ENCODE measurements at places on chromosomes 11 and 22.

- peak; percentile 15 for DNase-seq
Measured at GRCh38 chr11:5476186-5476819, 12.2 kb upstream of the OR52D1 start.

DNA sequence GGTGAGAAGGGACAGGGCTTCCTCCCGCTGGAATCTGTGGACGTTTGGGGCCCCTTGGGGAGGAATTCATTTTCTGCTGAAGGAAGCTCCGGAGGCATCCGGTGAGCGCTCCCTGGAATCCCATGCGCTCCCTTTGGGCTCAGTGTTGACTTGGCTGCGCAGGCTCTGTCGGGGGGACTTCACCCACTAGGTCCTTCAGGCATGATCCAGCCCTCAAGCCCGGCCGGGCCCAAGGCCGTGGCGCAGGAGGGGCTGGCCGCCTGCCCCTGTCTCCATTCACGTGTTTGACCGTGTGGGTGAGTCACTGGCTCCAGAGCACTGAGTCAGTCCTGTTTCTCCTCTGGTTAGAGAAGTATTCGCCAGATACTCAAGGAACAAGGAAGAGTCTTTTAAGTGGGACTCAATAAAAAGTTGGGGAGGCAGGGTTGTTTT is 1.4 kb downstream of the CTTN start:
- DNase-seq, result no peak

- no peak for DNase-seq
Measured at GRCh38 chr22:29798801-29799200, 31.6 kb downstream of the UQCR10 start.

- DNase-seq, result no peak
Measured at GRCh38 chr11:119782739-119783072, 53.7 kb upstream of the NECTIN1 start.

DNA sequence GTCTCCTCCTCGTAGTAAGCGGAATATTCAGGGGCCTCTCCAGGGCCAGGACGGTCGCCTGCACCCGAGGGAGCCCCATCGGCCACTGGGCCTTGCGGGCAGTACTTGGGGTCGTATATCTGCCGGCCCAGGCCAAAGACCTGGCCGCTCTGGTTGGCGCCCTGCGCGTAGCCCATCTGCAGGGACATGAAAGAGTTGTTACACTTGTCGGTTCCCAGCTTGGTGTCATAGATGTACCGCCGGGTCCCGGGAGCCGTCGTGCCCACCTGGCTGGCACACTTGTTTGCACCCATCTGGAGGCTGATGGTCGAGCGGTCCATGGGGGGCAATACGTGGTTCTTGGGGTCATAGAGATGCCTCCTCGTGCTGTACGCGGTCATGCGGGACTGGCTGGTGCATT is 19.4 kb upstream of the SPATA19 start:
- no peak for DNase-seq

DNA sequence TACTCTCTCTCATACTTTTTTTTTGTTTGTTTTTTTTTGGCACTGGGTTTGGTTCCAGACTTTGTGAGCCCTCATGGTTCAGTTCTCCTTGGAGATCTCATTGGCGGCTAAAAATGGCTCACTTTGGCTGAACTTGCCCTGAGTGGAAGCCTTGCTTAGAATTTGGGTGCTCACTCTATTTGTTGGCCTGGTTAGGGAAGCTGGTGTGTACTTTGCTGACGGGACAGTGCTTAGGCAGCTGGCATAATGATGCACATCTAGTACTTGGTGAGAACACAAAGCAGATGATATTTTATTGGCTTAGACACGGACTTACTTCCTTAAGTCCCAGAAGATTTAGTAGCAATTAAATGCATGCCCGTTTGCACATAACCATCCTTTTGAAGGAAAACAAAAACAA is 66.5 kb upstream of the GRAMD1B start:
- DNase-seq, result no peak

GRCh38 chr11:129589190-129589860 is 213.7 kb downstream of the BARX2 start:
- peak; percentile 63 for DNase-seq

DNA sequence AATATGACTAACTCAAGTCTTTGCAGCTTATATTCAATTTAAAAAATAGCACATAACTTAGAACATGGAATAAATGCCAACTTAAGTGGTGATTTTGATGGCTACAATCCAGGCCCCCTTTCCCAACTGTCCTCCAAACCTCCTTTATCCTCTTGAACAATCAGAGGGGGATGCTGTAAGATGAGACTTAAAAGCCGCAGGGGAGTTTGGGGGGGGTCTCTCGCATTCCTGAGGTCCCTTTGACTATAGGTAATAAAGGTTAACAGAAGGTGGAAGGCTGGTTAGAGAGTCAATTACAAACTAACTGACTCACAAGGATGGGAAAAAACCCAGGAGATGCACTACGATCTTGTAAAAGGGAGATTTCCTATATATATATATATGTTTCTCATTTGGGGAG is 101.8 kb downstream of the KIRREL3 start:
- no peak for DNase-seq

- no peak for DNase-seq
Measured at GRCh38 chr22:48177631-48178030, 1415.2 kb downstream of the TBC1D22A start.

DNA sequence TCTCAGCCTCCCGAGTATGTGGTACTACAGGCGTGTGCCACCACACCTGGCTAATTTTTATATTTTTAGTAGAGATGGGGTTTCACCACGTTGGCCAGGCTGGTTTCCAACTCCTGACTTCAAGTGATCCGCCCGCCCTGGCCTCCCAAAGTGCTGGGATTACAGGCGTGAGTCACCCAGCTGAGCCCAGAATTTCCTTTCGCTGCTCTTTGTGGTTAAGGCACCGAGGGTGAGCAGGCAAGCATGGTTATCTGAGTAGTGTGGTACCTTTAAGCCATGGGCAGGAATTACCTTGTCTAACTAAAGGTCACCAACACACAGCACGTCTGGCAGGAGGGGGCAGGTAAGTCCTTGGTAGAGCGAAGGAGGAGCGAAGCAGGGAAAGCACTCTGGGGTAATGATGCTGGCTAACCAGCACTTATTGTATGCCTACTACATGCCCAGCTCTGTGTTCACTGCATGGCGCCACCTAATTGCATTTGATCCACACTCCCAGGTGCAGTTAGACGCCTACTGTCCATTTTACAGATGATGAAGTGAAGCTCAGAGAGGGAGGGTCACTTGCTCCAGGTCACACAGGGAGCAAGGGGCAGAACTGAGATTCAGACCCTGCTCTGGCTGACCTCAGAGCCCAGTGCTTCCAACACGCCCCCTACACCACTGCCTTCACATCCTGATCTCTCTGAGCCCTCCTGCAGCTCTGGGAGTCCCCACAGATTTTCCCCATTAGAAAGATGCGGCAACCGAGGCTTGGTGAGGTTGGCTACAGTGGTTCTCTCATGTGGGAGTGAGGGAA is 45.7 kb downstream of the TRIOBP start:
- no peak for DNase-seq

- DNase-seq, result no peak
Measured at GRCh38 chr11:122100037-122100755, 15.8 kb downstream of the BLID start.

- no peak for DNase-seq
Measured at GRCh38 chr22:44188316-44188715, 7.6 kb downstream of the PARVG start.

DNA sequence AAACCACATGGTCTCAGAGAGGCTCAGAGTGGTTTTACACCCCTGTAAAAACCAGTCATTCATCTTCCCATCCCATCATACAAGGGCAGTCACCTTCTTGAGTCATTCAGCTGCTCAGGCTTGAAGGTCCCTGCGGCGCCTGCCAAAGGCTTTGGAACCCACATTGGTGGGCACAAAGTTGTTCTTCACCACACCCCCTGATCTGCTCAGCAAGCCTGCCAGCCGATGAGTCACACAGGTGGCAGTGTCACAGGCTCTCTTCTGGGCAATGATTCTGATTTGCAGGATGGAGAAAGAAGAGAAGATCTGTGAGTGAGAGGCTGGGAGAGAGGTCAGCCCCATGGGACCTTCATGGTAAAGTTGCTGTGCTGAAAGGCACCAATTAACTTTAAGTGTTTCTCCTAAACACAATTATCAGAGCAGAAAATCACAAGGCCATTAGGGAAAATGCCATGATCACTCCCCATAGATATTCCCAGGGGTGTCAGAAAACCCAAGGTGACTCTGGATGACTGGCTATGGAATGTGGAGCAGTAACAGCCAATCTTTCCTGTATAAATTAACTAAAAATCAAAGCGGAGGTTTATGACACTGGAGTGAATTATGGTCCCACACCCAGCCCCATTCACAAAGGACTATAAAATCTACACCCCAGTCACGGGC is 4.4 kb downstream of the CALCA start:
- DNase-seq, result no peak

GRCh38 chr11:99241066-99241465 is 220.3 kb downstream of the CNTN5 start:
- no peak for DNase-seq

DNA sequence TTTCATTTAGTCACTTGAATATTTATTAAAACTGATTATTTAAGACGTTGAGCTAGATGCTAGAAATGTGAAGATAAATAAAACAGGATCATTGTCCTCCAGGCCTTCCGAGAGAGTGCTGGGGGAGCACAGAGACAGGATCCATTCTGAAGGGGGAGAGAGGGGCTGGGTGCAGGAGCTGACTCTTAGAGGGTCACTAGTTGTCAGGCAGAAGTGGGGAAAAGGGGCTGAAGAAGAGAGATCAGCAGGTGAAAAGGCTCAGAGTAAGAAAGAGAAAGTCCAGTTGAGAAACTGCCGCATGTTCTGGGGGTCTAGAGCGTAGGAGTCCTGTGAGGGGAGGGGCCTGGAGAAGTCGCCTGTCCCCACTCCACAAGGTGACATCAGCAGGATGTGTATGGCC is 206.2 kb upstream of the SNX19 start:
- DNase-seq, result no peak

DNA sequence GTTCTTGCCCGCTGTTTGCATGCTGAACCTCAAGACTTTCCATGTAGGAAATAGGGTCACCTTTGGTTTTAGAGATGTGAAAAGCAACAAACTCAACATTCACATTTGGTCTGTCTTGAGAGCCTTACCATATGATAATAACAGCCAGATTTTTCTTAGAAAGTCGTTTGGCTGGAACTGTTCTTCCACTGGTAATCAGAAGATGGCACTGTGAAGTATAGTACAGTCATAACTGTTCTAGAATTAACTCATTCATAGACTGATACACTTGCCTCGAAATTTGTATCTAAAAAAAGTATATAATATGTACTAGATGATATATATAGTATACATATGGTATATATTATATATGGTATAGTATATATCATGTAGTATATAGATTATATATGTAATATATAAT is 12.3 kb downstream of the LUZP2 start:
- DNase-seq, result no peak

DNA sequence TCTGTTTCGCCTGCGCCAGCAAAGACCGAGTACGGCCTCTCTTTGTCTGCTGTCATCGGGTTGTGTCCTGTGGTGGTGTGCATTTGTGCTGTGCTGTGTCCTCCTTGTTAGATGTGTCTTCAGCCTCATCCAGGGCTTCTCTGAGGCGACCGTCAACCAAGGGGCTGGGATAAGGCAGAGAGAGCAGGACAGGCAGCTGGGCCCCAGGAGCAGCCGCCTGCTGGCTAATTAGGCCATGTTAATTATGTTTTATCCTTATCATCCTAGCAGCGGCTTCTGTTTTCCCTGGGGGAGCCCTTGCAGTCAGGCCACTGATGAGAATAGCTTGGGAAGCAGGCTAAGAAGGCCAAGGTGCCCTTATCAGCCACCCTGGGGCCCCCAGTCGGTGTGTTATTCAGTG is 40.7 kb upstream of the TTC12 start:
- DNase-seq, result no peak

- no peak for DNase-seq
Measured at GRCh38 chr11:104380358-104380757, 216.4 kb upstream of the PDGFD start.

DNA sequence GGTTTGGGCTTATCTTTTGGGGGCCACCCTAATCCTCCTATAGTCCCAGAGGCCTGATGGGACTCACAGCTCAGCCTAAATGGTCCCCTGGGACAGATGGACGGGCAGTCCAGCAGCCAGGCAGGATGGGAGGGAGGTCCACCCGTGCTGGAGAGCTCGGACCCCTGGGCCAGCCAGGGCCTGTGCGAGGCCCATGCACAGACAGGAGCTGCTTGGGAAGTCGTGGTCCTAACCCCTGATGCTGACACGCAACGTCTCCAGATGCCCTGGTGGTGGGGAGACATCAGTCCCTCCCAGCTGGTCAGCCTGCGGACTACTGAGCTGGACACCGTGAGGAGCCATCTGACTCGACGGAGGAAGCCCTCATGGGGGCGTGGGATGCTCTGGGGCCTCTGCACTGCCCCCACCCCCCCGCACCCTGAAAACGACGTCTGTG is 31.2 kb upstream of the MUC5AC start:
- DNase-seq, result no peak

DNA sequence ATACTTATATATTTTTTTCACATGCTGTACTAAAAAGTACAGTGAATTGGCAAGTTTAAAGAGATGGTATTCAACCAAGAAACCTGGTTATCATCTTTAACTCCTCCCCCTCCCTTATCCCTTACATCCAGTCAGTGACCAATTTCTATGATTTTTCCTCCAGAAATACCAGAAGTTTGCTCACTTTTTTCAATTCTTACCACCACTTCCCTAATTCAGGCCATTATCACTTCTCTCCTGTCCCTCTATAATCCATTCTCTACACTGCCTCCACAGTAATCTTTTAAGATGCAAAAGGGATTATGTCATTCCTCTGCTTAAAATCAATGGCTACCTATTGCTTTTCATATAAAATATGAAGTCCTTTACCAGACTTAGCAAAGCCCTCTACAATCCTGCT is 62.8 kb downstream of the CEP57 start:
- DNase-seq, result no peak

DNA sequence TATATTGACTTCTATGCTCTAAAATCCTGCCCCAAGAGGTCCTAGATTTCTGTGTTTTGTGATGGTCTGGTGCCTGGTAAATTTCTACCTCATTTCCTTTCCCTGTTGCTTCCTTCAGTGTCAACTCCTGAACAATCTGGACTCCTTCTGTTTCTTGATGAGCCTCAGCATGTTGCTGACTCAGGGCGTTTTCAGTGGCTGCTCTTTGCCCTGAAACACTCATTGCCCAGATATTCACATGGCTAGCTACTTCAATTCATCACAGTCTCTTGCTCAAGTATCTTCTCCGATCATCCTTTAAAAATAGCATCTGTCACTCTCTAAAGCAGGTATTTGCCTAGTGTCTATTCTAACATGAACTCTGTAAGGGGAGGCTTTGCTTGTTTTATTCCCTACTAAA is 526.3 kb upstream of the RAG2 start:
- DNase-seq, result no peak

Measured in iPS DF 19.7 (cell line).